ENCODE measurements at places on chromosomes 5 and 9.
A peak's percentile ranks its signal among the peaks of the same experiment; 100 is the strongest.

DNA sequence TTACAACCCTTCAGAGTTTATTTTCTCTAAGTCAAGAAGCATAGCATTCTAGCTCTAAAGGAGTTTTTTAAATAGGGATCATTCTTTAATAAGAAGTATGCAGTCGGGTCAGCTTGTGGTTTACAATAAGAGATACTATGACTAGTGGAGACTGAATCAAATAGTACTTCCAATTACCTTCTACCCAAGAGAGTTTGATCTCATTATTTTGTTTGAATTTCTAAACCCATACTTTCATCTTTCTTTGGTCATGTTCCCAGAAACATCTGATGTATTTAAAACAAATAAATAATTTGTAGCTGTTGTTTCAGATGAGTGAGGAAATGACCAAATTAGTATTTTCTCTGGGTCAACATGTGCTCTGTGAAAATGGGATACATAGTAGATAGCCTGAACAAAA is 160.2 kb upstream of the CDH6 start:
- no peak for DNase-seq

GRCh38 chr9:100229136-100229535 is 123.6 kb downstream of the TEX10 start:
- DNase-seq = no peak

DNA sequence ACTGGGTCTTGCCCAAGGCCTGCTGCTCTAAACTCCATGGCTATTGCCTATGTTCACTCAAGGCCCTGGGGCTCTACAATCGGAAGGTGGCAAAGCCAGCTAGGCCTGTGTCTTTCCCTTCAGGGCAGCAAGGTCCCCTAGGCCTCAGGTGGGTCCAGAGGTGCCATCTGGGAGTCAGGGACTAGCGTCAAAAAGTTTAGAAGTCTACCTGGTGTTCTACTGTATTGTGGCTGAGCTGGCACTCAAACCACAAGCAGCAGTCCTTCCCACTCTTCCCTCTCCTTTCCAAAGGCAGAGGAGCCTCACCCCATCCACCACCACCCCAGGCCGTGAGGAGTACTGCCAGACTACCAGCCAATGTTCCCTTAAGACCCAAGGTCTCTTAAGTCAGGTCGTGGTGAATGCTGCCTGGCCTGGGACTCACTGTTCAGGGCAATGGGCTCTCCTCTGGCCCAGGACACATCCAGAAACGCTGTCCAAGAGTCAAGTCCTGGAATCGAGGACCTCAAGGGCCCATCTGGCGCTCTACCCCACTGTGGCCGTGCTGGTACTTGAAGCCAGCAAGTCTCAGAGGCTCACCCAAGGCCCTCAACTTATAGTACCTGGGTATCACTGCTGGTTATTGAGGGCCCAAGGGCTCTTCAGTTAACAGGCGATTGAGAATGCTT is 13.0 kb upstream of the SARDH start:
- DNase-seq = no peak

DNA sequence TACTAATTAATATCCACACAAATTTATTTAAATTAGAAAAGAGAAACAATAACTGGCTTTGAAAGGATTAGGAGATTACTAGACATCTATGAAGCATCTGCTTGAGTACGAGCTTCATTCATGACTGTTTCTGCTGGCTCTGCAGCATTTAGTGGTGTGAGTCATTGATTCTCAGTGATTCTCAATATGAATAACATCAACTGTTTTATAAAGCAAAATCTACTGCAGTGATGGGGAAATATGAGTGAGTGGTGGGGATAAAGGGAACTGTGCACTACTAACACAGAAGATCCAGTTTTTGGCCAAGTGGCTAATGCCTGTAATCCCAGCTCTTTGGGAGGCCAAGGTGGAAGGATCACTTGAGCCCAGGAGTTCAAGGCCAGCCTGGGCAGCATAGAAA is 8.4 kb downstream of the FNBP1 start:
- DNase-seq = no peak

GRCh38 chr9:75599126-75599525 is 291.3 kb upstream of the PCSK5 start:
- DNase-seq = no peak

DNA sequence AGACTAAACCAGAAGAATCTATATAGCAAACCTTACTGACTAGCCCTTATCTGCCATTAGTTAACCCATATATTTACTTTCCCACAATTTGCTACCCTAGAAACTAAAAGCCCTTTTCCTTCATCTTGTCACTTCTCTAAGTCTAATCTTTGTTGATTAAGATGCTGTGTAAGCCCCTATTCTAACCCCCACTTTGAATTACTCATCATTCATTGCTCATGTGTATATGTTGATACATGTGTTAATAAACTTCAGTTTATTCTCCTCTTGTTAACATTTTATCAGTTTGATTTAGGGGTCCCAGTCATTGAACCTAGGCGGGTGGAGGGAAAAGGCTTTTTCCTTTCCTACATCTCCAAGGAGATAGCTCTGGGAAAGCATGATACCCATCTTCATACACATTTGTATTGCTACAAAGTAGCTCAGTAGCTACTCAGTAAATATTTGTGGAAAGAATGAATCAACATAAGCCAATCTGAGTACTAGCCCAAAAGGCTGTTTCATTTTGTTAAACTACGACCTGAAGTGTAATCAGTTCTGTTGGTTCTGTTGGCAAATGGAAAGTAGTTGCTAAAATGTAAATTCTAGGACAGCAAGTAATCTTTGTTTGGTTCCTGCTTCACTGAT is 35.1 kb upstream of the NDFIP1 start:
- DNase-seq = no peak

- no peak for DNase-seq
Measured at GRCh38 chr5:13508559-13508958, 435.9 kb downstream of the DNAH5 start.

DNA sequence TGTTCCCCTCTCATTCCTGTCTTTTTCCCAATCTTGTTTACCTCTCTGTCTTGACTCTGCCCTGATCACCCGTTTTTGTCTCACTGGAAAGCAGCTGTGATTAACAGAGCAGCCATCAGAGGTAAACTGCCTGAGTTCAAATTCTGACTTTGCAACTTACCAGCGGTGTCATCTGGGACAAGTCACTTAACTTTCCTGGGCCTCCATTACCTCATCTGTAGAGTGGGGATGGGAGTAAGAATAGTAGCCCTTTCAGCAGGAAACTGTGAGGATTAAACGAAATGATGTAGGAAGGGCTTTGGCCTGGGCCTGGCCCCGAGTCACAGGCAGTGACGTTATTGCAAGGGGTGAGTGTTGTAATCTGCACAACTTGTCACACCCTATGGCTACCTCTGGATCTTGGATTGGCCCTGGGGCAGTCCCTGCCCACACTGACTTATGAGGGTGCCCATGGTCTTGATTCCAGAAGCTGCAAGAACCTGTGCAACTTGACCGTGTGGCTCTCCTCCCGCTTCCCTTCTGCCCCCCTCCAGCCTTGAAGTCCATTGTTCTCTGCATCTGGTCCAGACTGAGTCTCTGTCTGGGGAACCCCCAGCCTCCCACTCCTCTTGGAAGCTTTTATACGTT is 657 bp upstream of the PCDH12 start:
- peak; percentile 41 for DNase-seq

- no peak for DNase-seq
Measured at GRCh38 chr5:12661617-12662370, 757.5 kb upstream of the CTNND2 start.

GRCh38 chr5:122874179-122874875 is 28.9 kb downstream of the SNX24 start:
- DNase-seq = no peak

DNA sequence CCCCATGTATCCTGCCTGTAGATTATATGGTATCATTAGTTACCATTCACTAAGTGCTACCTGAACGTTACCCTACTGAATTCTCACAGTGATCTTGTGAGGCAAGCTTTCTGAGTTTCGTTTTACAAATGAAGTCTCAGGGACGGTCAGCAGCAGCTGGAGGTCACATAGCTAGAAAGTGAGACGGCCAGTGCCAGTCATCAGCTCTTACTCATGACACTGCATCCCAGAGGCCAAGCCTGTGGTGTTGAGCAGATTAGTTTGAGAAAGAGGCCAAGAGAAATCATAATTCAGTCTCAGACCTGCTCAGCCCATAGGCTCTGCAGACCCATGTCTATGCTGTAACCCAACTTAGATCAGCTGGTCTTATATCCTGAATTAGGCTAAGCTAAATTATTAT is 95.7 kb upstream of the EGFLAM start:
- no peak for DNase-seq

DNA sequence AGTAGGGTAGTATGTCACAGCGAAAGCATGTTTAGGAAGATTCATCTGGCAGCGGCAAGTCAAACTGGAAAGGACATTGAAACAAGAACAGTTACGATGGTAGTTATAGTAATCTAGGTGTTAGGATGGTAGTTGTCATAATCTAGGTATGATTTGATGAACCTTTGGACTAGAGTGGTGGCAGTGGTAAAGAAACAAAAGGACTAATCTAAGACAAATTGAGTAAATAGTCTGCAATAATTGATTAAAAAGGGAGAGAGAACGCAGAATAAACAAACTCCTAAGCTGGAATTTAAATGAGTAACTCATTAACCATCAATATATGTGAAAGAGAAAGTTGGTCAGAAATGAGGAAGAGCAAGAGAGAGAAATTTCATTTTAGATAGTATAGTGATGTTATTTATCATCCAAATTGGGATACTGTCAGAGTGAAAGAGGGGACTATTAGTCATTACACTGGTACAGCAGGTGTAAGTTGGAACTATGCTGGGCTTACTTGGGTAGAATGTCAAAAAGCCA is 56.8 kb downstream of the MTREX start:
- DNase-seq = no peak

GRCh38 chr5:44839018-44839681 is 30.4 kb downstream of the MRPS30 start:
- DNase-seq = no peak

DNA sequence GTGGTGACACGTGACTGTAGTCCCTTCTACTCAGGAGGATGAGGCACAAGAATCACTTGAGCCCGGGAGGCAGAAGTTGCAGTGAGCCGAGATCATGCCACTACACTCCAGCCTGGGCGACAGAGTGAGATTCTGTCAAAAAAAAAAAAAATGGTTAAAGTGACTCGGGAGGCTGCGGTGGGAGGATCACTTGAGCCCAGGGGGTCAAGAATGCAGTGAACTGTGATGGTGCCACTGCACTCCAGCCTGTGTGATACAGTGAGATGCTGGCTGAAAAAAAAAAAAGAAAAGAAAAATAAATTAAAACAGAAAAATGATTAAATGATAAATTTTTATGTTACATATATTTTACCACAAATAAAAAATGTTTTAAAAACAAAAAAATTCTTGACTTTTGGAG is 51.9 kb downstream of the KLF4 start:
- no peak for DNase-seq

DNA sequence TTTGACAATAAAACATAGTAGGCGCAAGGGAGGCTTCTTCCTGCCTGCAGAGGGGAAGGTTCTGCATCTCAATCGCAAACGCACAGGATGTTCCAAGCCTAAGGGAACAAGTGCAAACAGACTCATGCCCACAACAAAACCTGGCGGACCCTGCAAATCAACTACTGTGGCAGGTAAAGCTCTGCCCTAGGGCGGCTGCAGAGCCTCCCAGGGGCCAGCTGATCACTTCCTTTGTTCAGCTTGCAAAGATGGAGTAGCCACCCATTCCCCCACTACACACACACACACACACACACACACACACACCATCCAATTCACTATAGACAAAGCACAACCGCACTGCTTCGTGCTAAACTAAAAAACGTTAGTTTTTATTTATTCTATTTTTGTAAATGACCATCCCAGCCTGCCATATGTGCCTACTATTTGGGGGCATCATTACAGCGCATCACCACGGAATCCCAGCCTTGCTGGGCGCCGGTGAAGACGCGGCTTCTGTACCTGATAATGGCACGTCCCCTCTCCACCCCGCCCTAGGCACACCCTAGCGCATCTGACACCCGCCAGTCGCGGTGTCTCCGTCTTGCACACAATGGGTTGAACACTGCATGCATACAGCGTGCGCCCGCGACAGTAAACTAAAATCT is 57.6 kb downstream of the DPYSL3 start:
- no peak for DNase-seq

GRCh38 chr9:19442240-19442639 is 33.4 kb downstream of the ACER2 start:
- no peak for DNase-seq

GRCh38 chr5:102221949-102222348 is 74.1 kb downstream of the SLCO4C1 start:
- no peak for DNase-seq

DNA sequence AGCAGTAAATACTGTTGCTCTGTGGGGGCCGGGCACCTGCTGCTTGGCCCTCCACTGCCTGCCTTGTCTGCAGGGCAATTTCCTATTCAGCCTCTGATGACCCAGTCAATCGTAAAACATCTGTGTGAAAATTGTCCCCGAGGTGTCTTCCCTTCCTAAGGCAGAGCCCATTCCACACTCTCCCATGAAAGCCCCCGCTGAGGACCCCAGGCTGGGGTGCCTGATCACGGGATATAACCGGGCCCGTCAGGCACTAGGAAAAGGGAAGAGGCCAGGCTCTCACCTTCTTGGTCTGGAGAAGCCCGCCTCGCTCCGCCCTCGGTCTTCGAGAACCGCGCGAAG is 27.2 kb upstream of the SCGB3A1 start:
- DNase-seq = no peak

- DNase-seq = no peak
Measured at GRCh38 chr5:153490118-153491037, at the start of gene GRIA1. TSS of gene GRIA1 (plus strand) at chr5:153490670.

- DNase-seq = no peak
Measured at GRCh38 chr5:76457674-76458485, 54.8 kb downstream of the IQGAP2 start.

GRCh38 chr5:160747987-160748386 is 104.0 kb downstream of the ATP10B start:
- DNase-seq = no peak

GRCh38 chr9:118946669-118947068 is 422.6 kb downstream of the BRINP1 start:
- no peak for DNase-seq

DNA sequence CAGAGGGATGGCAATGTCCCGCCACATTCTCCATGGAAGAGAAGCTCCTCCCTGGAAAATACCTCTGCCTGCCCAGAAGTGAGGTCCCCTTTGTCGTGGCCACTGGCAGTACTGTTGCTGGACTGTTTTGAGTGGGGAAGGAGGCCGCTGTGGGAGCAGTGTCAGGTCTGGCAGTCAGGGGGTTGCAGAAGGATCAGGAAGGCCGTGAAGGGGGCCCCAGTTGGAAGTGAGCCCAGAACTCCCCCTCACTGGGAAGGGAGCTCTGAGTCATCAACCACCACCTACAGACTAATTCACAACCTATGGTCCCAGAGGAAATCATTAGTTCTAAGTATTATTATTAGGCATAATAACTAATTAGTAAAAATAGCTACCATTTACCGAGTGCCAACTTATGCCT is 200.4 kb downstream of the TTLL11 start:
- no peak for DNase-seq

Measured in activated CD4-positive, alpha-beta T cell treated with anti-CD3 and anti-CD28 coated beads for 48 hours (primary cell).